ENCODE measurements at places on chromosomes 13 and 19. TPM values are rescaled to one million over a fixed set of nuclear protein-coding genes. Genes with fewer than 3 reads are reported as not detected.

ZNF433 gene
- 21.1 TPM for total RNA-seq

KLK12 gene
- not detected for total RNA-seq

LENG1 gene
- 13.3 TPM for total RNA-seq

SULT2B1 gene
- not detected for total RNA-seq

PGLYRP2 gene
- total RNA-seq: not detected

SIAH3 gene
- total RNA-seq: 11.5 TPM

C19orf85 gene
- total RNA-seq: not detected

MCEMP1 gene
- not detected for total RNA-seq

NOTCH3 gene
- total RNA-seq: 34.9 TPM

FLT3LG gene
- 4.1 TPM for total RNA-seq

SCEL gene
- total RNA-seq: 0.10 TPM

FXYD7 gene
- total RNA-seq: 34.3 TPM

PLEKHG2 gene
- 36.9 TPM for total RNA-seq

TLE2 gene
- 14.9 TPM for total RNA-seq

LRRC8E gene
- 0.66 TPM for total RNA-seq

RAB3D gene
- 27.0 TPM for total RNA-seq

PSG7 gene
- total RNA-seq: not detected

APOC4 gene
- 0.22 TPM for total RNA-seq

CASP14 gene
- total RNA-seq: not detected

SYT5 gene
- total RNA-seq: 11.5 TPM

All from spinal cord (tissue), 10 donors.